ENCODE measurements at places on chromosomes 3 and 15.

- DNase-seq = no peak
These were observed 136.2 kb downstream of the CHST2 start for GRCh38 chr3:143255739-143256138.

- DNase-seq = no peak
These were observed 78.3 kb downstream of the LRRK1 start for GRCh38 chr15:100997442-100997841.

DNA sequence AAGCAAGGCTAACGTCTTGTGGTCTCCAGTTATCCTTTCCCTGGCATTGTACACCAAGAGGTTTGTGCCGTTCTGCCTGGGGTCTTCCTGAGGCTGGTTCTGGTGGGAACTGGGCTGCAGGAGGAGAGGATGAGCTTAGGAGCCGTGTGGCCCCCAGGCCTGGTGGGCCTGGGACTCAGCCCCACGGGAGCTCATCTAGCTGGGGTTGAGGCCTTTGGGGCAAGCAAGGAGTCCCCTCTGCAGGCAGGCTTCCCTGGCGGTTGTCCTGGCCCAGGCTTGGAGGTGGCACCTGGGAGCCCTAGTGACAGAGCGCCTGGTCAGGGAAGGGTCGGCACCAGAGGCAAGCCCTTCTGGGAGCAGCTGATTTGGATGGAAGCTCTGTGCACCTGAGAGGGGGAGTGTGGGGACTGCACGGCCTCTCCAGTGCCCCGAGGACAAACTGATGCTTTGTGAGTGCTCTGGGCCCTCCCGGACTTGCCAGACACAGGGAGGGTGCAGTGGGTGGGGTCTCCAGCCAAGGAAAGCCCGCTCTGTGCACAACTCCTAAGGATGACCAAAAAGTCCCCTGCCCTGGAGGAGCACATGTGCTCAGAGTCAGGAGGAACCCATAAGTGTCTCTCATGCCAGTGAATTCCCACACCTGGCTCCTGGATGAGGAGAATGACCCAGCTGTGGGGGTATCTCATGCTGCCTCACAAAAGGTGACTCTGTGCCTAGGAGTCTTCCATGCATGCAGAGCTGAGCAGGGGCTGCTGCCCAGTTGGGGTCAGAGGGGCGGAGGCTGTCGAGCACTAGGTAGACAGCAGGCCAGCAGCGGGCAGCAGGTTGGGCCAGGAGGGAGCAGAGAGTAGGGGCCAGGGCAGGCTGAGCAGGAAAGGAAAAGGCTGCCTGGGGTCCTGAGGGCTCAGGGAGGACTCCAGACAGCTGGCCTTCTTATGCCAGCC, 2.7 kb downstream of the PAK6 start:
- no peak for DNase-seq

GRCh38 chr3:177960014-177960413, 576.2 kb upstream of the KCNMB2 start:
- DNase-seq = no peak

DNA sequence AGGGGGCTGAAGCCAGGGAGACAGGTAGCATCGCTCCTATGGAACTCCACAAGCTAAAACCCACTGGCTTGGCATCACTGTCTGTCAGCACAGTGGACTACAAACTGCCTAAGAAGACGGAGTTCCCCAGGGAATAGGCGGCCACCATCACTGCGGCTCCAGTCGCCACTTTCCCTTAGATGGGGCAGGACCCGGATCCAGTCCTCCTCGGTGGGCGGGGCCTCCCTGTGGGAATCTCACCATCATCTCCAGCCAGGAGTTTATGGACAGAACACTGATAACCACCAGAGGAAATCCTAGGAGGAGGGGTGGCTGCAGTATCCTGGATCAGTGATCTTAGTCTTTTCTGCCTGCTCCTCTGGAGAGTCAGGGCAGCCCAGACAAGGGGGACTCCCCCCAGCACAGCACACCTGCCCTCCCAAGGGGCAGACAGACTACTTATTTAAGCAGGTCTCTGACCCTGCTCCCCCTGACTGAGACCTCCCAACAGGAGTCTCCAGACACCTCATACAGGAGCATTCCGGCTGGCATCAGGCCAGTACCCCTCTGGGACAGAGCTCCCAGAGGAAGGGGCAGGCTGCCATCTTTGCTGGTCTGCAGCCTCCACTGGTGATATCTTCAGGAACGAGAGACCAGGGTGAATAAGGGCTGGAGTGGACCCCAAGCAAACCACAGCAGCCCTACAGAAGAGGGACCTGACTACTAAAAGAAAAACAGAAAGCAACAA, 435.6 kb upstream of the RASGRP1 start:
- DNase-seq = no peak

DNA sequence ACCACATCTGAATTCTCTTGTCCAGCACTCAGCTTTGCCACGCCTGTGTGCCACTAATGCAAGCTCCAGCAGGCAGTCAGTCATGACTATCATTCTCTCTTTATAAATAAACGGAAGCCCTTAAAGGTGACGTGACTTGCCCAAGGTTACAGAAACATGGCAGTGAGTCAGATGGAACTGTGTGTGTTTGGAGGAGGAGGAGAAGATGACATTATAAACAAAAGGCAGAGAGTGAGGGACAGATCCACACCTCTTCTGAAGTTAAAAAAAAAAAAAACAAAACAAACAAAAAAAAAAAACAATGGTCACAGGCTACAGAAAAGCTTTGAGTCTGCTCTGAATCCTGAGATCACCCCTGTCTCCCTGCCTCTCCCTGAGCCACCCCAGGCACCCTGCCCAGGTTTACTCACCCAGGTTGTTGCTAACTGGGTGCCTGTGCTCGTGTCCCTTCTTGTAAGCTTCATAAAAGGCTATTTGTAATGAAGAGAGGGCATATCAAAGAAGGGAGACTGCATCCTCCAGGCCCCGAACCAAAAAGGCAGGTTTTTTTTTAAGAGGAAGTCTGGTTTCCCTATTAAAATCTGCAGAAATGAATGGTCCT, 119.7 kb upstream of the PHLDB2 start:
- no peak for DNase-seq

DNA sequence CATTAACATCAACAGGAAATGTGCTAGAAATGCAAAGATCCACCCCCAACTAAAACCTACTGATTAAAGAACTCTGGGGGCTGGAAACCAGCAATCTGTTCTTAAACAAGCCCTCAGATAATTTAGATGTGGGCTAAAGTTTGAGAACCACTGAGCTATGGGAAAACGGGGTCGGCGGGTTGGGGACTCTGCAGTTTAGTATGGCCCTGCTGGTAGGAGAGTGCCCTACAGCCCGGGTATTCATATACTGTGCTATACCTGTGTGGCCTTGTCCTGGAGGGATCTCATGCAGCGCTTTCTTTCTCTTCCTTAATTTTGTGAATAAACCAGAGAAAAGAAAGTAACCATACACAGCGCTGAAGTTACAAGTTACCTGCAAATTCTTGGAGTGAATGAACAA, 189.7 kb upstream of the GBE1 start:
- no peak for DNase-seq

DNA sequence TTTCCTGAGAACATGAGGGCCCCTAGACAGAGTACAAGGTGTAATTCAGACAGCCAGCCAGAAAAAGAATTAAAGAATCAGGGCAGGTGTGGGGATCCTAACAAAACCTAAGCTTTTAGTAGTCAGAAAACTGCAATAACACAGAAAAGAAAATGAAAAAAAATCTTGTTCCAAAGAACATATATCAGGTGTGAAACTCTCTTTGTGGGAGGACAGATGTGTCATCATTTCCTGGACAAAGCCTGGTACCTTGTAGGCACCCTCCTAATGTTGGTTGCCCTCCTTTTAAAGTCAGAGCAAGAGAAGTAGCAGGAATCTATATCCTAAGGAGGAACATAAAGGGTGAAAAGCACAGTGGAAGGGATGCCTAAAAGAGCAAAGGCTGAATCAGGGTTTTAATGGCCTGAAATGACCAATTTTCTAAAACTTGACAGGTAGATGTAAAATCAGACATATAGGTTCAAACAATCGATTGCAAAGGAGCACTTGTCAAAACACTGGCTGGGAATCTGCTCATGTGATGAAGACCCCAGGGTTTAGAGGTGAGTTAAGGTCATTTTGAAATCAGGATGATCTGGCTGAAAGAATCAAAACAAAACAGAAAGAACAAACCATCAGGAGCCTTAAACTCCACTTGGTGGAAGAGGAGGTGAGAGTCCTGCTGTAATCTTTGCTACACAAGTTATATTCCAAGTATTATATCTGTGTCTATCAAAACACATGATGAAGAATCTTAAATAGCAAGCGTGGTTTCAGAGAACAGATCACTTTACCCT, 54.9 kb downstream of the TGFBR2 start:
- DNase-seq = no peak

DNA sequence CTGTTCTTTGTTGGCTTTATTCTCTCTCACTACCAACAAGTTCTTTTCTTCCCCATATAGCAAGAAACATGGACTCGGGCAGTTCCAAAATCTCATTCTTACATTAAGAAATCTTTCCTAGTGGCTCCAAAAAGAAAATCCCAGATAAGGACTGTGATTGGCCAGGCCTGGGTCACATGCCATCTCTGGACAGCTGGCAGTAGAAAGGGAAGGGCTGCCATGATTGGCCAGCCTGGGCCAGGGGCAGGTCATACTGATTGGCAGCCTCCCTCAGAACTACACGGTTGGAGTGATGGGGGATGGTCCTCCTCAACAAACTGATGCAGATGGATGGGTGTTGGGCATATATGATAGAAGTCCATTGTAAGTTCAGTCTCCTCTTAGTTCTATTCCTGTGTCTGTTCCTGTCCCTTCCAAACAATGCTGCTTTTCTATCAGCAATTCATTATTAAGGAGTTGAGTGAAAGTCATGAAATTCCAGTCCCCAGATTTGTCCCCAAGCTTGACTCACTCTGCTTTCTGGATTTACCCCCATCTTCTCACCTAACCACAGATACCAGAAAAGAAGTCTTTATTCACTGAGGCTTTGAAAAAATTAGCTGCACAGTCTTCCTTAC, 175.5 kb downstream of the ATG7 start:
- no peak for DNase-seq

DNA sequence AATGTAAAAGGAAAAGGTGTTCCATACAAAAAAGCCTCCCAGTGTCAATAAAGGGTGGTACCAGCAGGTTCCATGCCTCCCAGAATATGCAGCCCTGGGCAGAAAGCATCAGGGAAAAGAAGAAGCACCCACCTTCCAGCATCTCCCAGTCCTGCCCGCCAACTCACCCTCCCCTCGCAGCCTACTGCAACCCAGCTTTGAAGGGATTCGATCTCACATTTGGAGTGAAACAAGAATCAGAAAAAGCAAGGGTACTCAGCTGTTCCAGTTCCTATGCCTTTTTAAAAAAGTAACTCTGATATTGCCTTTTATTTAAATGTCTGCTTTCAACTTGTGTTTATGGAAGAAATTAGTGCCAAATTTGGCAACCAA, 166.9 kb downstream of the ADAMTS17 start:
- no peak for DNase-seq

- DNase-seq = no peak
These were observed 516.1 kb downstream of the MECOM start for GRCh38 chr3:169147238-169148008.

DNA sequence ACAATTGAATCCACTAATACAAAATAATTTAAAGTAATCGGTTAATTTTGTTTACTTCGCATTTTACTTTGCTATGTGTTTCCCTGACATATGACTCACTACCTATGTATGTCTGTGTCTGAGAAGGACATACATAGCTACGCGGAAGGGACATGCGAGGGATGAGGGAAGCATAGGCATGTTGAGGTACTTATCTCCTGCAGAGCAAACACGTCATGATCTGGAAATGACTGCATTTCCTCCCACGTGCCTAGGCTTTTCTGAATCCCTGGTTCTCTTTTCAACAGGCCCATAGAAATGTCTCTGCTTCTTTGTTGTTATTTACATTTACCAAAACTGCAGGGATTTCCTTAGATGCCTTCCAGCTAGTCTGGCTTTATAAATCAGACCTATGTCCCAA, 27.5 kb downstream of the ALCAM start:
- no peak for DNase-seq
